ENCODE measurements at places on chromosomes 1 and 21.

GRCh38 chr1:47469910-47470309 lies 32.1 kb downstream of the FOXD2 start:
- no peak for DNase-seq

DNA sequence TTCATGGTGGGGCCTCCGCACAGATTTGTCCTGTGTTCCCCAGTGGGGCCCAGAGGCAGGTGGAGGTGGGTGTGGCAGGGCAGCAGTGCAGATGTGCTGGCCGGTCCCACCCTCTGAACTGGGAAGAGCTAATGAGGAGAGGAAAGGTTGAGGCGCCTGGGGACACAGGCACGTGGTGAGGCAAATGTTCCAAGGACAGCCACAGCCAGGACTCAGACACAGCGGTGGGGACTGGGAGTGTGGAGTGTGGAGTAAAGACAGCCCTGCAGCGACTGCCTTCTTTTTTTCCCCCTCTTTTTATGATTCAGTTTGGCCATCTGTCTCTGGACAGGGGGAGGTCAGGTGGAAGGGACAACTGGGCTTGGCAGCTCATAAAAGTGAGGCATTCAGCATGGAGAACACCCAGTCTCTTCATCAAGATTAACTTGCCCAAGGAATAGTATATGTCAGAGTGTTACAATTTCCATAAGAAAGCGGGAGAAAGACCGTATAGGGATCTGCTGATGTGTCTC lies 104.2 kb upstream of the GCLM start:
- DNase-seq = no peak

GRCh38 chr1:205934788-205935187 lies 8.5 kb downstream of the SLC26A9 start:
- DNase-seq = no peak

- DNase-seq = no peak
Observed at GRCh38 chr1:60589046-60589748, 493.2 kb upstream of the NFIA start.

DNA sequence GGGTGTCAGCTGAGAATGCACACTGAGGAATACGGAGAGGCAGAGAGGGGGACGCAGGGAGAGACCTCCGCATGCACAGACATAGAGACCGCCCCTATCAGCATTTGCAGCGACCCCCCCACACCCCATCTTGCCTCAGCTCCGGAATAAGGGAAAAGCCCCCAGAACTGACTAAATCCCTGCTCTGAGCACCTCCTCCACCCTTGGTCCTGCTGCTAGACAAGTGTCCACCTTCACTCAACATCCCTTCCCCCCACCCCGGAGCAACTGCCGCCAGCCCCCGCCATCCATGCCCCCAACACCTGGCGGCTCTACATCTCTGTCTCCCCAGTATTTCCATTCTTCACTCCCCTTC lies 769 bp downstream of the SV2A start:
- DNase-seq = no peak

DNA sequence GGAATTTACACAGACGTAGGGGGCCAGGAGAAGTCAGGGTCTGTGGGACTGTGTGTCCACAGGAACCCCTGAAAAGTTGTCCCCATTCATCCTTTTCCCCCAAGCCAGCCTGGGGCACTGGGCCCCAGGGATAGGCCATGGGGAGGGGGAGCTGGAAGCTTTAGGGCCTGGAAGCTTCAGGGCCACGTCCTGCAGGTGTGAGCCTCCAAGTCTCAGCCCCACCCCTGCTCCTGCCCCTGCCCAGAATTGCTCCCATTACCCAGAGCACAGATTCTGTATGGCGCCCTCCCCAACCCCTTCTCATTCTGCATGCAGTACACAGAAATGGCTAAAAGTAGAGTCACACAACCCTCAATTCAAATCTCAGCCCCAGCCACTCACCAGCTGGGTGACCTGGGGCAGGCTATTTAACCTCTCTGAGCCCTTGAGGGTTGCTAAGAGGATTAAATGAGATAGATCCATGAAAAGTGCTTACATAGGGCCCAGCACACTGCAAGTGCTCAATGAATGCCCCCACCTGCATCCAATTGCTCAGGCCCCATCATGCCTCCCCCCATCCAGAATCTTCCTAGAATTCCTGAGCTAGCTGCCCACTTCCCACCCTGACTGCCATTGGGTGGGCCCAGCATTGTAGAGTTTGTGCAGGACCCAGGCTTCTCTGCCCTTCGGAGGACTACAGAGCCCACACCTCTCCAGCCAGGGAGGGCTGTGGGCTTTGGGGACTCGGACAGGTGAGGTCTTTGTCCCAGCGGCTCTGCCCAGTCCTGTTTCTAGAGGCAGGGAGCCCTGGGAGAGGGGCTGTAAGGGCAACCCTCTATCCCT lies 6.5 kb downstream of the RAP1GAP start:
- no peak for DNase-seq

DNA sequence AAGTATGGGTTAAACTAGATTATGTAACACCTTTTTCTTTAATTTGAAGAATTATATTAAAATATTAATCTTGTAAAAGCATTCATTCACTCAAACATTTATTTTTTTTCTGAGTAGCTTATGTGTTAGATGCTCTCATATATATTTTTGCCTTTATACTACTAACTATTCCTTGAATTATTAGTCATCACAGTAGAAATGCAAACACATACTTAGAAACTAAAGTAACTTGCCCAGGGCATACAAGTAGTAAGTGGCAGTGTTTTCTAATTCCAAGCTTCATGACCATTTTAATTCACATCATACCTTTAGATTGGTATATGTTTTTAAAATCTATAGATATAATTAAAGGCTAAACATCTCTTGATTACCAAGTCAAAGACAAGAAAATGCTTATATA lies 1271.0 kb downstream of the BRINP3 start:
- DNase-seq = no peak

DNA sequence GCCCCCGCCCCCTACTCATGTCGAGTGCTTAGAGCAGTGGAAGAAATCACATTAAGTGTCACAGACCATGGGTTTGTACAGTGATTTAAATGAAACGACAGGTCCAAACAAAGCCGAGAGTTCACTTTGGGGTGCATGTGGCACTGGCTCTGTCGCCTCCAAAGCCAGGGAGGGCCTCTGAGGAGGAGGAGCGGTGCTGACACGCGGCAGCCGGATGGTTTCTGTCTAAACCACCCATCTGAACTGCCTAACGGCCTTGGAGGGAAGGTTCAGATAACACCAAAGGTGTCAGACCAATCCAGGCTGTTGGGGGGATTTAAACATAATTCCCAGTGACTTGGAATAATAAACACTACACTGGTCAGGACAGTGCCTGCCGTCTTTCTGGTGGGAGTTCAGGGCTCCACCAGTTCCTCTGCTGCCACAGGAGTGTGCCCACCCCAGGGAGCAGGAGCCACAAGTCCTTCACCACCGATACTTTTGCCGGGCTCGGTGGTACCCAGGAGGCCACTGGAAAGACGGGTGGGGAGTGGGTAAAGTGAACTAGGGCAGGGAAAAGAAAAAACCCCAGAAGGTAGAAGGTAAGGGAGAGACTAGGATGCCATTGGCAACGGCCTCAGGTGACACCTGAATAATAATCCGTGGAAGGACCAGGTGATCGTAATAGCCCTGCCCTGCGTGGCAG lies 78.2 kb downstream of the SLC66A1 start:
- DNase-seq = no peak

- DNase-seq = no peak
Observed at GRCh38 chr1:17684810-17685209, 70.3 kb upstream of the ACTL8 start.

- DNase-seq = no peak
Observed at GRCh38 chr21:37424396-37424795, 57.8 kb downstream of the DYRK1A start.

GRCh38 chr1:67780637-67781036 lies 52.6 kb downstream of the GNG12 start:
- DNase-seq = no peak

GRCh38 chr1:38285807-38286530 lies 239.4 kb upstream of the POU3F1 start:
- DNase-seq = no peak

Measured in urothelium cell line (cell line).